ENCODE measurements at places on chromosomes 2 and 18. TPM values are rescaled to one million over a fixed set of nuclear protein-coding genes. Genes with fewer than 3 reads are reported as not detected.

Gene NYAP2
- total RNA-seq, result not detected

Gene NGEF
- total RNA-seq, result 3.6 TPM

Gene HS6ST1
- 34.4 TPM for total RNA-seq

Gene LCT
- not detected for total RNA-seq

Gene RAD51AP2
- total RNA-seq, result 0.14 TPM

Gene ST6GAL2
- 4.5 TPM for total RNA-seq

Gene KLHL14
- total RNA-seq, result 3.6 TPM

Gene IL36G
- not detected for total RNA-seq

Gene STARD7
- total RNA-seq, result 96.1 TPM

Gene GALNT3
- 22.9 TPM for total RNA-seq

Gene UGT1A3
- total RNA-seq, result not detected

Gene NEU2
- not detected for total RNA-seq

Gene AP1S3
- 21.4 TPM for total RNA-seq

Gene ABHD3
- total RNA-seq, result 18.4 TPM

Gene KLHL30
- total RNA-seq, result 2.4 TPM

Gene ACOXL
- total RNA-seq, result 0.58 TPM

GRCh38 chr2:161063946-161064306 is 96.3 kb upstream of the TANK start:
- DNase-seq, result no peak

GRCh38 chr2:191145769-191146471 is 4.9 kb downstream of the STAT4 start:
- DNase-seq, result no peak

GRCh38 chr2:138373993-138374408 is 127.6 kb upstream of the SPOPL start:
- DNase-seq, result no peak

DNA sequence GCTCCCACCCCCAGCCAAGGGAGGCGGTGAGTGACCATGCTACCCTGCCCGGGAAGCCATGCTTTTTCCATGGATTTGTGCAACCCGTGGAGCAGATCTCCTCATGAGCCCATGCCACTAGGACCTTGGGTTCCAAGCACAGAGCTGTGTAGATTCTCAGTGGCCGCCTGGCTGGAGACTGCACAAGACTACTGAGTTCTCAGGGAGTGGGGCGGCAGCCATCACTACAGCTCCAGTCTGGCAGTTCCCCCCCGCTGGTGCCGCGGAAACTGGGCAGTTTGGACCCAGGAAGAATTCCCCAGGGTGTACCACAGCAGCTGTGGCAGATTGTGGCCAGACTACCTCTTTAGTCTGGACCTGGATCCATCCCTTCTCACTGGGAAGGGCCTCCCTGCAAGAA is 470.6 kb downstream of the LRP1B start:
- no peak for DNase-seq

- DNase-seq, result no peak
Observed at GRCh38 chr18:43170586-43170985, 55.1 kb upstream of the RIT2 start.

GRCh38 chr2:235485362-235485761 is 8.5 kb upstream of the AGAP1 start:
- DNase-seq, result no peak

GRCh38 chr2:5742126-5742525 is 49.9 kb downstream of the SOX11 start:
- no peak for DNase-seq

GRCh38 chr2:39512434-39512935 is 75.4 kb upstream of the MAP4K3 start:
- no peak for DNase-seq

- DNase-seq, result no peak
Observed at GRCh38 chr2:105737980-105738657, 6.6 kb upstream of the NCK2 start.

DNA sequence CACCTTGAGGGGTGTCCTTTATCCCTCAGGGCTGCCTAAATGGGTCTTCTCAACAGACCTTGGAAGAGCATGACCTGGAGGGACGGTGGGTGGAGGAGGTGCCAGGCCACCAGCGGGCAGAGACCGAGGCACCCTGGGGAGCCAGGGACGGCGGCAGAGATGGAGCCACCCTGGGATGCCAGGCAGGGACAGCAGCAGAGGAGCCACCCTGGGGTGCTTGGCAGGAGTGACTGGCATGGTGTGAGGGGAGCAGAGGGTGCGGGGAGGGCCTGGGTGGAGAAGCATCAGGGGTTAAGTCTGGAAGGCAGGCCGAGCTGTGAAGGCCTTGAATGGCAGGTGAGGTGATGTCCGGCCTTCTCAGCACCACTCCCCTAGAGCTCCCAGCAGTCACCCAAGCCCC is 56.1 kb downstream of the CIB4 start:
- no peak for DNase-seq

DNA sequence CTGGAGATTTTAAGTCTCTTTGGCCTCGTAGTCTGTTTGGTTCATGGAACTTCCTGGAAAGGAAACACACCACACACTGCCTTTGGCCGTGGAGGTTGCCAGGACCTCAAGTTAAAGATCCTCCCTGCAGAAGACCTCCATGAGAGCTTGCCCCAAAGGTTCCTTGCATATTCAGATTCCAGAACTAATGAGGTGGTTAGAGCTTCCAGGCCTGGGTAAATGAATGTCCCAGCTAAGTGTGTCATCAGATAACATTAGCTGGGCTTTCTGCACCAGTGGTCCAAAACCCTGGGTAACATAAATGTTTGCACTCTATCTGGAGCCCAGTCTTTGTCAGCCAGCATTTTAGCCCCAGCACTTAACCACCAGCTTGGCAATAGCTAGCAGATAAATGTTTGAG is 122.1 kb upstream of the EML6 start:
- DNase-seq, result peak; percentile 98

- DNase-seq, result no peak
Observed at GRCh38 chr18:4544142-4544541, 89.0 kb upstream of the DLGAP1 start.

GRCh38 chr2:223113161-223113560 is 61.2 kb downstream of the KCNE4 start:
- no peak for DNase-seq

GRCh38 chr2:196944570-196944969 is 18.1 kb upstream of the PGAP1 start:
- no peak for DNase-seq

GRCh38 chr2:235978022-235978421 is 190.2 kb downstream of the GBX2 start:
- no peak for DNase-seq

GRCh38 chr2:206979922-206980321 is 40.6 kb downstream of the CPO start:
- DNase-seq, result no peak

DNA sequence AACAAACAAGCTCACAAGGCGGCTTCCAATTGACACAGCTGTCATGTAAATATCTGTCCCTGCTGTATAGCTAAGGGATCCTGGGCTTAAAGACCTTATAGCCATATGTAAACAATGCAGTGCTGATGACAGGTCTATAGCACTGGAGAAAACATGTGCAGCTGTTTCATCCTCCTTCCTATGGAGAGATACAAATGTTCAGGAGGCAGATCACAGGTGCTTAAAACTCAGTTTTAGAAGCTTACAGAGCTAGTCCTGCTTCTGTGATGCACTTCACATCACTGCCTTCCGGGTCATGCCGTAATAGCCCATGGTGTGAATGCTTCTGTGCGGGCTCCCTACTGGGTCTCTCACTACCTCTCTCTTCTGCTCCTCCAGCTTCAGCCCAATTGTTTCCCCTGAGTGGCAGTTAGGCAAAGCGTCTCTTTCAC is 262.4 kb upstream of the CHST9 start:
- DNase-seq, result no peak

DNA sequence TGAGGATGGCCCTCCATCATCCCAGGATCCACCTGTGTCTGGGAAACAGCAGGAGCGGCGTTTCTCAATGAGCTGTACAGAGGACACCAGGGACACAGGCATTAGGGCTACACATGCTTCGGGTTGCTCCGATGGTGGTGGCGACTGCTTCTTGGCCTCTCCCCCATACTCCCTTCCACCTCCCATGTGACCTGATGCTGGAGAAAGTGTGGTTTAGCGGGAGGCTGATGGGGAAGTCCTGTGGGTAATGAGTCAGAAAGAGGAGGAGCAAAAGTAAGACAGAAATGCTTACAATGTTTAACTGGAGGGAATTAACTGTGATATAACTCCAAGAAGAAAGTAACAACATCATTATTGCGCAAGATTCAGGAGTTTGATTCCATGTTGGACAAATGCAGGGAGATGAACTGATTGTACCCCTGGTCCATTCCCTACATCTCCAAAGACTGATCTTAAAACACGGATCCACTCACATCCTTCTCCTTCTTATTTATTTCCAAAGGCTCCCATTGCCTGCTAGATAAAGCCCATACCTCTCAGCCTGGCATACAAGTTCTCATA is 186.6 kb downstream of the NRP2 start:
- peak; percentile 79 for DNase-seq

DNA sequence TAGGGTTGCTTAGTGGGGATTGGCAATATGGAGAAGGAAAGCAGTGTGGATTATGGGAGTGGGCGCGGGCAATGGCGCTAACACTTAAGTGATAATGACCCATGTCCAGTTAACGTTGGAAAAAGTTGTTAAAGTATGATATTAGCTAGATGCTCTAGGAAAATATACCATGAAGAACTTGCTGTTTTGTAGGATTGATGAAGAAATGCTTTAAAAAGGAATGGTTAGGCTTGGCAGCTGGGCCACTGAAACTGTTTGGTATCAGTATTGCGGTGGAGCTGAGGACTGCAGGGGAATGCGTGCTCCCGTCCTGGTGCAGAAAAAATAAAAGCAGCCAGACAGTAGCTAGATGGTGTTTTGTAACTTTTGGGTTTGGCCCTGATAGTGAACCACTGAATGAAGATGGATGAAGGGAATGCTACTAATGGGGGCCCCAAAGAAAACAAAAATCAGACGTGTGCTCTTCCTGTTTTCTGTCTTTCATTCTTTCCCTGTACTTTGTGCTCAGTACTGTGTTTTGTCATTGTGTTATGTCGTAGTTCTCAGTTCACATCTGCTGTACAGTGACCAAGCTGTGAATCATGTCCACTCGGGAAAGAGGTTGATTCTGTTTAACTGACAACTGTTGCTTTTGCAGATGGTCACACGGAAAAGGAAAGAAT is 999 bp downstream of the INSIG2 start:
- DNase-seq, result no peak

DNA sequence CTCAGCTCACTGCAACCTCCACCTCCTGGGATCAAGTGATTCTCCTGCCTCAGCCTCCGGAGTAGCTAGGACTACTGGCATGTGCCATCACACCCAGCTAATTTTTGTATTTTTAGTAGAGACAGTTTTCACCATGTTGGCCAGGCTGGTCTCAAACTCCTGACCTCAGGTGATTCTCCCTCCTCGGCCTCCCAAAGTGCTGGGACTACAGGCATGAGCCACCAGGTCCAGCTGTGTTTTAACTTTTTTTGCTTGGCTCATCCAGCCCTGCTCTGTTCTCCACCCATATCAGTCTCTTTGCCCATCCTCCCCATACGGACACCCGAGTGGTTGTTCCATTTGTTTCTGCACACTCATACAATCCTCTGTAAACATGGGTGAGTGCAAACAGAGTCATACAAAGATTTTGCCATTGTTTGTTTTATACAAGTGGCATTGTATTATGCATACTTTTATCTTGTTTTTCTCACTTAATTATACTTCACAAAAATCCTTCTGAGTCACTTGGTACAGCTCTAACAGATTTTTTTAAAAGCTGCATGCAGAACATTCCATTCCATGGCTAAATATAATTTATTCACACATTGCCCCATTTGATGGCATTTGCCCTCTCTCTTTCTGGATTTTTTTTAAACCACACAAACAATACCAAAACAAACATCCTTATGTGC is 5.3 kb downstream of the APOB start:
- no peak for DNase-seq

DNA sequence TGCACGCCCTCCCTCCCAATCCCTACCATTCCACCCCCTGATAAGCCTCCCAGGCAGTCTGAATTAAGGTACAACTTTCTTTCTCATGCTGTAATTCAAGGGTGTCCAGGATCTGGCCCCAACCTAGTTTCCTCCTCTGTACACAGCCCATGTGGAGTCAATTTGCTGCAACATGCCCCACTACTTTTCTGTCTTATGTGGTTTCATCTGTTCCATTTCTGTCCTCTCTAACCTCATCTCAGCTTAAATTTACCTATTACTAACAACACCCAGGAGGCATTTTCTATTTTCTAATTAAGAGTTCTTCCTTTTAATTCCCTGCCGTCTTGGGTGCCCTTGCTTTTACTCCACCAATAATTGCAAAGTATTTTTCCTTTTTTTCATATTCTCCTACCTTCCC is 10.0 kb downstream of the PPP4R1 start:
- DNase-seq, result no peak

- no peak for DNase-seq
Observed at GRCh38 chr2:98771721-98772524, 41.0 kb upstream of the MGAT4A start.

DNA sequence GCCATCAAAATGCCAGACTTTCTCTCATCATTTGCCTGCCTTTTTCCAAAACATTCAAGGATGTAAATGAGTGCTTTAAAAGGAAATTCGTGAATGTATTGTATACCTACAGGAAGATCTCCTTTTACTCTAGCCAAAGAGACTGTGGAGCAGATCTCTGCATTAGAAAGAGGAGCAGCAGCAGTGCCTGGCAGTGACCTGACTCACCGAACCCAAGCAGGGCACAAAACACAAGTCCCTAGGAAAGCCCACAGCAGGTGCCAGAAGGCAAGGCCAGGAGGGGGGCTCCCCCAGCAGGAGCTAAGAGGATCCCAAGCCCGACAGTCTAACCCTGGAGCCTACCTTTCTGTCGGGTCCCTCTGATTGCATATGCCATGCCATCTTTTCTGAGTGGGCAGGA is 47.9 kb downstream of the L3MBTL4 start:
- no peak for DNase-seq

- no peak for DNase-seq
Observed at GRCh38 chr2:221397187-221397586, 174.9 kb downstream of the EPHA4 start.

DNA sequence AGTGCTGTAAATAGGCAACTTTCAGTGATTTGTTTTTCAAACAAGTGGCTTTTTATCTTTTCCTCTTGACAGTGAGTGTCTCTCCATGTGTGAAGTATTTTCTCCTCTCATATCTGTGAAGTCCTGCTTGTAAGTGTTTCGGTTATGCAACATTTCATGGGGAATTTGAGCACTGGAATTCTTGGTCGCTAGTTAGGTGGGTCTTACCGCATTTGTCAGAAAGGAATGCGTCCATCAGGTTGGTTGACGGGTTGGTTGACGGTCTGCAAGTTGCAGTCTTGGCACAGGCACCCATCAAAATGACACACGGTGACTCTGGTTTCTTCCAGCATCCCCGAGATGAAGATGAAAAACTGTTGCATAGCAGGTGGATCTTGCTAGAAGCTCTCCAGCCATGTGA is 109.8 kb downstream of the AGAP1 start:
- no peak for DNase-seq

- DNase-seq, result no peak
Observed at GRCh38 chr2:36578343-36579296, 19.3 kb downstream of the FEZ2 start.

GRCh38 chr2:128371648-128372345 is 53.1 kb upstream of the HS6ST1 start:
- DNase-seq, result no peak
